Cerebellar nuclear complex (tissue), 1 donor: ENCODE measurements at places on chromosomes 16 and 17.

GRCh38 chr17:67982686-67983382 lies 13.4 kb downstream of the C17orf58 start:
- DNase-seq, result no peak

DNA sequence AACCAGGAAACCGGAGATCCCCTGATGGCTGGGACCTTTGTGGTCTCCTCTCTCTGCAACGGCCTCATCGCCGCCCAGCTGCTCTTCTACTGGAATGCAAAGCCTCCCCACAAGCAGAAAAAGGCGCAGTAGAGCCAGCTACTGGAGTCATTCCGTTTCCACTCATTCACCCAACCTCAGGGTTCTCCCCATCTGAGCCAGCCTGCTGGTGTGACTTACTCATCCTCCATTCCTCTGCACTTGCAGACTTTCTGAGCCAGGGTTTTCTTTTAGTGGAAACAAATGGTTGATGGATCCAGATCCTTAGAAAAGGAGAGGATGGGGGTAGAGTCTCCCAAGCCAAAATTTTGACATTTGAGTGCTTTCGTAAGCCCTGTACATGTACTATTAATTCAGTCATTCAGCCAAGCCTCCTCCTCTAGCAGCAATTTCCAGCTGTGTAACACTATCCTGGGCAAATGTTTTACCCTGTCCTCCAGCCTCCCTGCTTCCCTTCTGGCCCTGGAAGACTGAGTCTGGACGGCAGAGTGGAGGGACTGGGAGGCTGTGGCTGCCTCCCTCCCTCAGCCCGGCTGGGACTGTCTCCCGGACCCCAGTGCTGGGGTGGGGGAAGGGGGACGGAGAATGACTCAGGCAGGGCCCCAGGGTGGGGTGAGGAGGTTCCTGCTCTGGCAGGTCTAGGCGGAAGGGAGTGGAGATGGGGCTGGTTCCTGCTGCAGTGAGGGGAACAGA lies 2.3 kb downstream of the SOX15 start:
- no peak for DNase-seq

- DNase-seq, result no peak
These were observed 300.2 kb upstream of the IRX5 start for GRCh38 chr16:54630284-54630967.

DNA sequence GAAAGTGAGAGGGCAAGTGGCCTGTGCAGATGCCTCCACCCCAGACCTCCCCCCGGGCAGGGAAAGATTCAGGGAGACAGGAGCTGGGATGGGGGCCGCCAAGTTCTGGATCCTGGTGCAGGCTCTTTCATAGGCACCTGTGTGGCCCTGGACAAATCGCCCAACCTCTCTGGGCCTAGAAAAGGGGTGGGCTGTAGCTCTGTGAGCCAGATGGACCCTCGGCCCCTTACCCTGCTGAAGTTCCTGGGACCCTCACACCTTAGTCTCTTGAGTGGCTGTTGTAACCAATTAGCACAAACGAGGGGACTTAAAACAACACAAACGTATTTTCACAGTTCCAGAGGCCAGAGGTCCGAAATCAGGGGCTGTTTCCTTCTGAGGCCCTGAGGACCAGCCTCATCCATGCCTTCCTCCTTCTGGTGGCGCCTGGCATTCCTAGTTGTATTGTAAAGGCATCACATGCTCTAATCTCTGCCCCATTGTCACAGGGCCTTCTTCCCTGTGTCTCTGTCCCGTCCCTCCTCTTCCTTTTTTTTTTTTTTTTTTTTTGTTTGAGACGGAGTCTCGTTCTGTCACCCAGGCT lies 352.6 kb downstream of the SEC14L1 start:
- no peak for DNase-seq

DNA sequence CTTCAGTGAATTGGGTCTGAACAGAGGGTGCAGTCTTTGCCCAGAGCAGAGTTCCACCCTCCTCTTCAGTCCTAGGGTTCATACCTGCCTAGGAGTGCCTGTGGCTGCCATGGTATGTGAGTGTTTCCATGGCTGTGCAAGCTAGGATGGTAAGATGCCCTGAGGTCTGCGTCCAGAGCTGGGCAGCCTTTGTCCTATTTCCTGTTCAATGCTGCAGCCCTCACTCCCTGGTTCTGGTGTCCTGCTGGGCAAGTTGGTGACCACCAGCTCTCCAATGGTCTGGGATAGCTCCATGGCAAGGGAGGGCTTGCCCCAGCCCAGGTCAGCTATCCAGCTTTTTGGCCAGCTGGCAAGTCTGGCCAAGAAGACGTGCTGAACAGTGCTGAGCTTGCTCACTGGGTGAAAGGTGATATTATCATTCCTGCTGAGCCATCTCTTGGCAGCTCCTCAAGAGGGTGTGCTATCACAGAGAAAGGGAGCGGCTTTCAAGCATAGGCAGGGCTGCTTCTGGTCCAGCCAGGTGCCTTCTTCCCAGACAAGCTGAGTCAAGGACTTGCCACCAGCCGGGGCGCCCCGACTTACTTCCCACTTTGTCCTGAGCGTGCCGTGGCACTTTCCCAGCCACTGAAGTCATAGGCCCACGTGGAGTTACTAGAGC lies 13.0 kb upstream of the NFATC3 start:
- no peak for DNase-seq

GRCh38 chr17:42659079-42659931 lies at the start of gene TUBG2:
TSS of gene TUBG2 (plus strand) at chr17:42659284. CDS start at chr17:42659504, 220 bp downstream.
- peak; percentile 33 for DNase-seq

DNA sequence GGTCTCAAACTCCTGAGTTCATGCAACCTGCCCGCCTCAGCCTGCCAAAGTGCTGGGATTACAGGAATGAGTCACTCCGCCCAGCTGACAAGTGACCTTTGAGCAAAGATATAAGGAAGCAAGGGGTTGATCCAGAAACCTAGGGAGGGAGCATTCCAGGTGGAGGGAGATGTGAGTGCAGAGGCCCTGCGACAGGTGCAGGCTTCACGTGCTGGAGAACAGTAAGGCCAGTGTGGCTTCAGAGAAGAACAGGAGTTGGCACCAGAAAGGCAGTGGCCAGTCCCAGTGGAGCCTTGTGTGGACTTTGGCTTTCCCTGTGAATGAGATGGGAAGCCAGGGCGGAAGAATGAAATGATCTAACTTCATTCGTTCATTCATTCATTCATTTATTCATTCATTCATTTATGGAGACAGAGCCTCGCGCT lies 73.6 kb upstream of the HAS3 start:
- DNase-seq, result no peak

GRCh38 chr16:16016388-16016964 lies 67.1 kb downstream of the ABCC1 start:
- no peak for DNase-seq

GRCh38 chr17:68780596-68780995 lies 174.6 kb downstream of the ABCA8 start:
- DNase-seq, result no peak

DNA sequence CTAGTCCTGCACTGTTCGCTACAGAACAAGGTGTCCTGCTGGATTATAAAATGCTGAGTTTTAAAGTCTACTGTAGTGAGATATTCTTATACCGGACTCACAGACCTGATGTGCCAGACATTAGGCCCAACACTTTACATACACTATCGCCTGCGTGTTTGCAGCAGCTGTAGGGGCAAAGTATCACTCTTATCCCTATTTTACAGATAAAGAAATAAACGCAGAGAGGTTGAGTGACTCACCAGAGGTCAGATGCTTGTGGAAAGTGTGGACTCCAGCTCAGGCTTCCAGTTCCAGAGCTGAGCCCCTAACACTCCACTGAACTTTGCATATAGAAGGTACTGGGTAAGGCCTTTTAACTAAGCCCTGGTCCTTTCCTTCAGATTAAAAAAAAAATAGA lies 47.4 kb downstream of the PLXDC1 start:
- no peak for DNase-seq

- no peak for DNase-seq
These were observed 68.0 kb upstream of the CDC42EP4 start for GRCh38 chr17:73379826-73380225.

DNA sequence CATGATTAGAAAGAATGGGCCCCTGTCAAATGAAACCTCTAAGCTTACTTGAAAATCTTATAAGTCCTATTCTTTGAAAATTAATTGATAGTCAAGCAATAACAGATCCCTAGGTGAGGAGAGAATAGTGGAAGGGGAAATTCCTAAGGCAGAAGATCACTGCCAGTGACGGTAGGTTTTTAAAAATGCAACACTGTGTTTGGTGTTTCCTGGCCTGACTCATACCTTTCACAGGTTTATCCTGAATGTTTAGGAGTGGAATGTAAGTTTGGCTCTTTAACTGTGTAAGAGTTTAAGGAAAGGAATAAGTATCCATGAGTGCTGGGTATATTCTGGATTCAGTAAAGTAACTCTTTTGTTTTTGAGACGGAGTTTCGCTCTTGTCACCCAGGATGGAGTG lies 23.8 kb downstream of the HAPSTR1 start:
- DNase-seq, result no peak

- no peak for DNase-seq
These were observed 6.2 kb downstream of the PRCD start for GRCh38 chr17:76545918-76546555.

DNA sequence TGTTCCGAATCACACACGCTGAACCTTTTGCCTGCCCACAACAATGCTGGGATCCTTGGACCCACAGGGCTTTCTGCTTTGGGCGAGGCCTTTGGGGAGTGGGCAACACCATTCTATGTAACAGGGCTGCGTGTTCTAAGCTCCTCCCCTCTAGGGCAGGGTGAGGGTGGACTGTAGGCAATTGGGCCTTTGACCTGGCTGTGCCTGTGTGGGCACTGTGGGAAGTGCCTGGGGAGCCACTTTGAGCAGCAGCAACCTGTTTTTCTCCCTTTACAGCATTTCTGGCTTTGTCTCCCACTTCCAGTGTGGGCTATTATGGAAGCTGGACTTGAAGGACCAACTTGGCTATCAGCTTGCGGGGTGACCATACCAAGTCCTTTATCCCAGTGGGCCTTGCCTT lies 128.9 kb upstream of the WSCD1 start:
- DNase-seq, result no peak

DNA sequence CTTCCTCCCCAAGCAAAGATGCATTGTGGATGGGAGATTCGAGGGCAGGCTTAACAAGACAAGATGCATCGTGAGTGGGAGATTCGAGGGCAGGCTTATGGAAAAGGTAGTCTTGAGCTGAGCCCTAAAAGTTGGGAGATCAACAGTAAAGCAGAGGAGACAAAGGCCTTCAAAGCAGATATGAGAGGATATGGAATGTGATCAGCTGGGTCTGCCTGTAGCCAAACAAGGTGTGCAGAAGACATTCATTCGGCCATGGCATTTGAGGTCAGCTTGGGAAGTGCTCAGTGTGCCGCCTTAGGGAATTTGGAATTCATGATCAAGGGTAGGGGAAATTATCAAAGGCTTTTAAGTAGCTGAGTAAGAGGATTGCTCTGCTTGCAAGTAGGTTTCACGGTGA lies 39.5 kb downstream of the DNAH9 start:
- DNase-seq, result no peak

GRCh38 chr17:193426-193810 lies 12.0 kb upstream of the DOC2B start:
- DNase-seq, result no peak

DNA sequence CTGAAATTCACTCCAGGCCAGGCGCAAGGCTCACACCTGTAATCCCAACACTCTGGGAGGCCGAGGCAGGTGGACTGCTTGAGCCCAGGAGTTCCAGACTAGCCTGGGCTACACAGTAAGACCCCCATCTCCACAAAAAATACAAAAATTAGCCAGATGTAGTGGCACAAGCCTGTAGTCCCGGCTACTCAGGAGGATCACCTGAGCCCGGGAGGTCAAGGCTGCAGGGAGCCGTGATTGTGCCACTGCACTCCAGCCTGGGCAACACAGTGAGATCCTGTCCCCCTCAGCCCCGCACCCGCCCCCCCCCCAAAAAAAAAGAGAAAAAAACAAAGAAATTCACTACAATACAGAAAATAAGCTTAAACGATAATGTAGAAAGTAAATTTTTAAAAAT lies 31.5 kb downstream of the MBTPS1 start:
- no peak for DNase-seq

DNA sequence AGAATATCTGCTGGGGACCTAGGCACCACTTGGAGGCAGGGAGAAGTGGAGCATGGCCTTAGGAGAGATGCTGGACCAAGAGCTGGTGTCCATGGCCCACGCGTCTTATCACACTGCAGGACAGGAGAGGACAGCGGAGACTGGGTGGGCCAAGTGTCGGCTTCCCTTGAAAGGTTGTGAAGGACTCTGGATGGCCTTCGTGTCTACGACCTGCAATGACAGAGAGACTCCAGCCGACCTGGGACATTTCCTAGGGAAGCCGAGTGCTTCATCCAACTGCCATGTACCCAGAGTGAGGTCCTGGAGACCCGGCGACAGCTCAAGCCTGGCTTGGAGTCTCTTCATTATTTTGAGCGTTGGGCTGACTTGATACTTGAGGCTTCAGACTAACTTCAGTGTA lies 20.5 kb downstream of the C1QTNF1 start:
- DNase-seq, result no peak

- no peak for DNase-seq
These were observed 239.0 kb downstream of the SNX29 start for GRCh38 chr16:12215277-12216105.

GRCh38 chr16:79798416-79799053 lies 198.0 kb upstream of the MAF start:
- no peak for DNase-seq

DNA sequence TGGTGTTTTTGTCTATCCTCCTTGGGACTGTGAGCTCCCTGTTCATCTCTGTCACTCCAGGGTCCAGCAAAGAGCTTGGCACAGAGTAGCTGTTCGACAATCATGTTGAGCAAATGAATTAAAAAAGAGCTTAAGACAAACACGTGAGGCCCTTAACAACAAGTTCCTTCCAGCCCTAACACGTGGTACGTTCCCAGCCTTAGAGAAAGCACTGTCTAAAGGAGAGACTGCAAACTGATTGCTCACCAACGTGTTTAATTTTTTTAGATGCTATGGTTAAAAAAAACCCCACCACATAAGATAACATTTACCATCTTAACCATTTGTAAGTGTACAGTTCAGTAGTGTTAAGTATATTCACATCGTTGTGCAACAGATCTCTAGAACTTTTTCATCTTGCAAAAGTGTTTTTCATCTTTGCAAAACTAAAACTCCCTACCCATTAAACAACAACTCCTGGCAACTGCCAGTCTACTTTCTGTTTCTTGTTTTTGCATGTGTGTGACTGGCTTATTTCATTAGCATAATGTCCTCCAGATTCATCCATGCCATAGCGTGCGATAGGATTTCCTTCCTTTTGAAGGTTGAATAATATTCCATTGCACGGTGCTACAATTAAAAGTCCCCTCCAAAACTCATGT lies 28.2 kb downstream of the LAT start:
- no peak for DNase-seq

- DNase-seq, result no peak
These were observed 18.1 kb downstream of the SOCS3 start for GRCh38 chr17:78341559-78342448.

DNA sequence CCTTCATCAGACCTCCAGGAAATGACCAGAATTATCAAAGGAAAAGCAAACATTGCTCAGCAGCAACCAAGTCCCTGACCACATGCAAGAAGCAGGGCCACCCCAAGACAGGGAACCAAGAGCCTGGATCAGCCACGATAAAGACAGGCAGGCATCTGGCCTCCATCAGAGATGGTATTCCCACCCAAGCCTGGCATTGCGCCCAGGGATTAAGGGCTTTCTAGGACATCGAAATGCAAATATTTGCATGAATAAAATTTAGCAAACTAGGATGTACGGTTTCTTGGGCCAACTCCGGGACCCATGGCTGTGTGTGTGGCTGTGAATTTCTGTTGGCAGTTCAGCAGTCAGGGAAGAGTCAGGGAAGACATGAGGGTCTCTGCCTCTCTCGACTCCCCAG lies 241.4 kb upstream of the DYNLRB2 start:
- DNase-seq, result no peak

GRCh38 chr17:76689859-76690258 lies 20.9 kb downstream of the MXRA7 start:
- DNase-seq, result no peak

GRCh38 chr16:17951378-17951777 lies 385.2 kb downstream of the NPIPA8 start:
- no peak for DNase-seq
